Activated CD4-positive, alpha-beta T cell treated with anti-CD3 and anti-CD28 coated beads, Interleukin-2, amount 10 ng/mL, durations not matched to agents 24 days and 14 days (primary cell): ENCODE measurements at places on chromosomes 7 and 10.

- peak; percentile 83 for DNase-seq
Observed at GRCh38 chr10:69644658-69645295, 14.7 kb downstream of the FAM241B start.

DNA sequence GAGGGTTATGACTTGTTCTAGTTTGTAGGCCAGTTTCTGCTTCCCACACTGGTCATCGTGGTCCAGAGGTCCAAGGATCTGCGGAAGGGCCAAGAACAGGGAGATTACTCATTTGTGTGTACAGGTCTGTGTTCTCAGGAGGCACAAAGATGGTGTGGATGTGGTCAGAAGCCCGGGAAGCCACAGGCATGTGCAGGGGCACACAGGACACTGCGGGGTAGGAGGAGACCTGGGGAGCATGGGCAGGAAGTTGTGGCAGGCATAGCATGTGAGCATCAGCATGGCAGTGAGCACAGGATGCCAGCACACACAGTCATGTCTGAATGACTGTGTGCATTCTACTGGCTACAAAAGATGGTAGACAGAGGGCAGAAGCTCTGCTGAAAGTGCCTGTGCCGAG, 445.8 kb downstream of the PLXNA4 start:
- no peak for DNase-seq

DNA sequence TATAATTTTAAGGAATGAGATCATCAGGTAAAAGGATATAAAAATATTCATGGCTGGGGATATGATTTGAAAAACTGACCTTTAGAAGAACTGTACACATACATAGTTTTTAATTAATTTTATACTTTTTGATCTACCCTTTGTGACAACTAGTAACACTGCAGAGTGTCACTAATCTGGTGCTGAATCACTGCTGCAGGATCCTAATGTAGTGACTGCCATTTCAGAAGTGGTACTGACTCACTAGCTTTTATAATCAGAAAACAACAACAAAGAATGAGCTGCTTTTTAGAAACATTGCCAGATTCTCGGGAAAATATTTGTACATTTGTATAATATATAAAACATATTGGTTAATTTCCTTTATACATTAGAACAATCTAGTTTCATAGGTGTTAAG, 110.4 kb downstream of the HIPK2 start:
- DNase-seq, result no peak

DNA sequence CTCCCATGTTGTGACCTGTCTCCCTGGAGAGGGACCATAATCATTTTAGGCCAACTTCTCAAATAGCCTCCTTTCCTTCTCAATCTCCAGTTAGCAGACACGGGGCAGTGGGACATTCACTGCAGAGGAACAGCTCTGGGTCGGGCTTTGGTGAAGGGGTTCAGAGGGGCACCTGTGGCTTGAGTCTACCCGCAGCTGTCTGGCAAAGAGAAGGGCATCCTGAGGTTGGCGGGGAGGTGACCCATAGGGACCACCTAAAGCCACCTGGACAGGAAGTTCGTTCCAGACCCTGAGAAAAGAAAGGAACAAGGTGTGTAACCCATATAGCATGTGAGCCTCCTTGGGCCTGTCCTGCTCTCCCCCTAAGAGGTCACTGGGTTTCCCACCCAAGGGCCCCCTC, 155.0 kb downstream of the OAT start:
- no peak for DNase-seq

DNA sequence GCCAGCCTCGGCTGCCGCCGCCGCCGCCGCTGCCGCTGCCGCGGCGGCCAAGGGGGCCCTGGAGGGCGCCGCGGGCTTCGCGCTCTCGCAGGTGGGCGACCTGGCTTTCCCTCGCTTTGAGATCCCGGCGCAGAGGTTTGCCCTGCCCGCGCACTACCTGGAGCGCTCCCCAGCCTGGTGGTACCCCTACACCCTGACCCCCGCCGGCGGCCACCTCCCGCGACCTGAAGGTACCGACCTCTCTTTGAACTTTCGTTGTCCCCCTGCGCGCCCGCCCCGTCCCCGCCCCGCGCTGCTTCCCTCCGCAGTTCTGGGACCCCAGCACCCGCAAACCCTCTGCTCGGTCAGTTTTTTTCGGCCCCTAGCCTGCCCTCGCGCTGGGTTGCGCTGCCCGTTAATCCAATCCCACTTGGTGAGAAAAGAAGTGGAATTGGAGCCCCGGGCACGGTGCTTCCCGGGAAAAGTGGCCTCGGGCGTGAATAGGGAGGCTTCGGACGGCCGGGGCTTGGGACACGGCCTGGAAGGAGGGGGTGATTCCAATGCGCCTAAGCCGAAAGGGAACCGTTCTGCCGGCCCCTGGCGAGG, 543 bp downstream of the HMX3 start:
- DNase-seq, result no peak

DNA sequence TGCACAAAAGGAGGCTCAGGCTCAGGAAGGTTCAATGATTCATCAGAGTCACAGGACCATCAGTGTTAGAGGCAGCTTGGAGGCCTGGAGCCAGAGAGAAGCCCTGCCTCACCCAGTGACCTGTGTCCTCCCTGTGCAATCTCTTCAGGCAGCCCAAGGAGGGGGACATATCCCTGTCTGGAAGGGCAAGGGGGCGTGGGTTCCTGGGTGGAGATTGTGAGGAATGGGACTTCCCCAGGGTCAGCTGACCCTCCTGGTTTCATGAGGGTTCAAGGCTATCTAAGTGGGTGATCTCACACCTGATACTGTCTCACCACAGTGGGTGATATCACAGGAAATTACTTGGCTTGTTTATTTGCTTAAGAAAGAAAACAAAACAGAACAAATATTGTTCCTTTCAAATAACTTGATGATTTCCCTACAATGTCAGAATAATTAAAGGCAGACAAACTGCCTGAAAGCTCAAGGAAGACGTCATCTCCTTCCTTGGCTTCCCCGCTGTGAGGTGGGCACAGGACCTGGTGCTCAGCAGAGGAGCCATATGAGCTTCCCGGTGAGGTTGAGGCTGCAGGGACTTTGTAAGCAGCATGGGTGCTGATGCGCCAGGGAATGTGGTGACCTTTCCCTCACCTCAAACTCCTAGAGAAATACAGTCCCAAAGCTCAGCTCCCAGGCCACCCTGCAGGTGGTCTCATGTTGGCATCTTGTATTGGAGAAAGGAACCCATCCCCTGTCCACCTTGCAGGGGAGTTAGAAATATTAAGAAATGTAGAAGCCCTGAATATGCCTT, 763.2 kb downstream of the GRID1 start:
- peak; percentile 73 for DNase-seq

- DNase-seq, result no peak
Observed at GRCh38 chr10:52082307-52082706, 231.8 kb upstream of the DKK1 start.

DNA sequence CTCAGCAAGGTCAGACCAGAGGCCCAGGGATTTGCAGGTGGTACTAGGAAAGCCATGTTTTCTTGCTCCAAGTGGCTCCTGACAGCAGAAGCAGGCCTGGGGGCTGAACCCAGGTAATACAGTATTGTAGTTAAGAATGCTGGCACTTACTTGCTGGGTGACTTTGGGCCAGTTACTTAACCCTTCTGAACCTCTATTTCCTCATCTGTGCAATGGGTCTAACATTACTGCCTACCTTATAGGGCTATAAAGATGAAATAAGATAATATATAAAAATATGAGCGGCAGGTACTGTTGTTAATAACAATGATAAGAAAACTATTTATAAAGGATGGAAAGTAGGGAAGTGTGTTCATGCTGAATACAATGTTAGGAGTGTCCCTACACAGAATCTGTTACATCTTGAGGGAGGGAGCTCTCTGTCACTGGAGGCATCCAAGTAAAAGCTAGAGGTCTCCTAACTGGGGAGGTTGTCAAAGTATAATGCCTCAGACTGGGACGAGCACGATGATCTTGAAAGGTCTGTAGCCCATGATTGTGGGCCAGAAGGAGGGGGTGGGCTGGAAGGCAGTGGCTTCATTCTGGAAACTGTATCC, 26.9 kb downstream of the ADAMTS14 start:
- DNase-seq, result no peak

DNA sequence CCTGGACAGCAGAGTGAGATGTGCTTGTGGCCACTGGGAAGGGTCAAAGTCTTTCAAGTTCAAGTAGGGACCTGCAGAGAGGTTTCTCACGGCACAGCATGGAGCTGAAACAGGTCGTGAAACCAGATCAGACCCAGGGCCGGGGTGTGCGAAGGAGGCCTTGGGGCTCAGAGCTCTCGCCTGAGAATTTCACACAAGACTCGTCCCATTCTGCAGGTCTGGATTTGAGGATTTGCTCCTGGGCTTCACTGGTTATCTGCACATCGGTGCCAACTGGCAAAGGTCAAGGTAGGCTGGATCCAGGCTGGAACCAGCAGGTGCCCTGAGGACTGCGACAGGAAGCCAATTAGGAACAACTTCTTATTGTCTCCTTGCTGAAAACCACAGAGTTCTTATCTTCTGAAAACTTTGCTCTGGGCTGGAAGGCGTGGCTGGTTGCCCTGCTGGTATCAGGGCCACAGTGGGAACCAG, 24.0 kb upstream of the GTF2I start:
- DNase-seq, result no peak

- no peak for DNase-seq
Observed at GRCh38 chr10:340646-341045, 205.4 kb downstream of the ZMYND11 start.

DNA sequence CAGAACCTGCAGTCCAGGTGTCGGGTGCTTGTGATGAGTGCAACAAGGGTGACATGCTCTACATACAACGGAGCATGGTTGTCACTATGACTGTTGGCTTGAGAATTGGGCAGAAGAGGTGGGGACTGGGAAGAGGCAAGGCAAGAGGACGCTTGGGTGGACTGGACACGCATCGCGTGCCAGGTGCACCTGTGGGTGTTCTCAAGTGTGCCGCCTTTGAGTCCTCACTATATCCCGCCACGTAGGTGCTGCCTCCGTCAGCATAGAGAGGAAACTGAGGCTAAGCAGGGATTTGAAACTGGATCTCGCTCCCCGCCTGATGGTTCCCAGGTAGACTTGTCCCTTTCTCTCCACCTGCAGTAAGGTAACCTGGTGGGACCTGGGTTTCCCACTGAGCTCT, 27.2 kb downstream of the CDH23 start:
- DNase-seq, result no peak

GRCh38 chr10:125661431-125661940, 21.5 kb downstream of the TEX36 start:
- no peak for DNase-seq

- DNase-seq, result no peak
Observed at GRCh38 chr10:55144001-55144400, 343.0 kb upstream of the PCDH15 start.

- no peak for DNase-seq
Observed at GRCh38 chr10:33489501-33490176, 155.2 kb upstream of the NRP1 start.

DNA sequence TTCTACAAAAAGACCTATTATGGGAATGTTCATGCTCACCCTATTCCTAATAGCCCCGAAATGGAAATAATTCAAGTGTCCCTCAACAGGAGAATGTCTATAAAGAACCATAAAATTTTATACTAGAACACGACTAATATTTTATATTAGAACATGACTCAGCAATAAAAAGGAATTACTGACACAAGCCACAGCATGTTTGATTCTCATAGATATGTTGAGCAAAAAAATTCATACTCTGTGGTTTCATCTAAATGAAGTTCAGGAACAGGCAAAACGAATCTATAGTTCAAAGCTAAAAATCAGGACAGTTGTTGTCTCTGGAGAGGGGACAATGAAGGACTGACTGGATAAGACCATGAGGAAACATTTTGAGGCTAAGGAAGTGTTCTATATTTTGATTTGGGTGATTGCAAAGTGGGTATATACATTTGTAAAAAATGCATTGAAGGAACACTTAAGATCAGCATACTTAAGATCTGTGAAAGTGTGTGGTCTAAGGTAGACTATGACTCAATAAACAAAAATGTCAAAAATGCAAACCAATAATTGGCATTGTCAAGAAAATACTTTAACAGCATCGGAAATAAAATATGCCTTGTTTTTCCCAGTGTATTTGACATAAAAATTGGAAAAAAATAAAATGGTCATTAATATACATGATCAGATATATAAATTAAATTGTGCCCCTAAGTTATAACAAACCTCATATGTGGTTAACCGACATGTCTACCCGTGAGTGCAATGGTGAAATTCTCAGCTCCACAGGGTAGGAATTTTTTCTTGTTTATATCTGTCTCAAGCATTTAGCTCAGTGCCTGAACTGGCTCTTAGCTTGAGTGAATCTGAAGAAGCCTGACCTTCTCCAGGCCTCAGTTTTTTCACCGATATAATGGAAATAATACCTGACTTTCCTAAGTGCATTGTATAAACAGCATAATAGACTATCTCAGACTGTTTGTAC, 124.9 kb upstream of the CTTNBP2 start:
- DNase-seq, result no peak

GRCh38 chr10:106310596-106310995, 853.9 kb downstream of the SORCS1 start:
- no peak for DNase-seq

DNA sequence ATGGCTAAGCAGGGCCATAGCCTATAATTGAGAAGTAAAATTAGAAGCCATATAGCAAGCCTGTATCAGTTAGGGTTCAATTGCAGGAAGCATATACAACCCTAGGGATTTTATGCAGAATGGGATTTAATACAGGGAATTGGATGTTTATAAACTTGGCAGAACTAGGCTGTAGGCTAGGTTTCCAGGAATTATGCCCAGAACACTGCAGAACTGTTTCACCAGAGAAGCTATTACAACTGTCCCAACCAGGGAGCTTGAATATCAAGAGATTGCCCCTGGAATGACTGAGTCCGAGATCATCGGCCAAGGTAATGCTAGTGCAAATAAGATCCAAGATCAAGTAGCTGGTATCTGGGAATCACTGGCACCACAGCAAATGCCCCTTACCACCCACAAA, 64.0 kb downstream of the PRR15 start:
- no peak for DNase-seq
